ENCODE measurements at places on chromosomes 1 and 21.
A peak's percentile ranks its signal among the peaks of the same experiment; 100 is the strongest.

GRCh38 chr1:1402072-1402900 is 3.2 kb upstream of the CCNL2 start:
- no peaks in the 10 kb centered on the region for H3K27me3 ChIP-seq
- no peak overlapping the region for H3K27ac ChIP-seq
- peaks cover 27% of the 10 kb centered on the region for H3K36me3 ChIP-seq
- H3K4me1 ChIP-seq: peaks cover 34% of the 10 kb centered on the region

GRCh38 chr21:17513214-17514123 is 626 bp downstream of the CXADR start:
- H3K27me3 ChIP-seq: no peaks in the 10 kb centered on the region
- H3K27ac ChIP-seq: peak overlapping the region; percentile 95
- peak overlapping the region; percentile 71 for H3K4me3 ChIP-seq
- DNase-seq: no peak
- peaks cover 14% of the 10 kb centered on the region for H3K4me1 ChIP-seq

- no peak for DNase-seq
- no peaks in the 10 kb centered on the region for H3K36me3 ChIP-seq
- H3K4me3 ChIP-seq: no peak overlapping the region
- H3K27me3 ChIP-seq: no peaks in the 10 kb centered on the region
- no peak overlapping the region for H3K27ac ChIP-seq
- H3K4me1 ChIP-seq: peaks cover 12% of the 10 kb centered on the region
Observed at GRCh38 chr21:42107881-42108553, 36.9 kb downstream of the UMODL1 start.

GRCh38 chr1:88302843-88303486 is 381.1 kb upstream of the PKN2 start:
- H3K27me3 ChIP-seq: no peaks in the 10 kb centered on the region
- no peak overlapping the region for H3K27ac ChIP-seq
- H3K4me3 ChIP-seq: no peak overlapping the region
- H3K4me1 ChIP-seq: no peaks in the 10 kb centered on the region

DNA sequence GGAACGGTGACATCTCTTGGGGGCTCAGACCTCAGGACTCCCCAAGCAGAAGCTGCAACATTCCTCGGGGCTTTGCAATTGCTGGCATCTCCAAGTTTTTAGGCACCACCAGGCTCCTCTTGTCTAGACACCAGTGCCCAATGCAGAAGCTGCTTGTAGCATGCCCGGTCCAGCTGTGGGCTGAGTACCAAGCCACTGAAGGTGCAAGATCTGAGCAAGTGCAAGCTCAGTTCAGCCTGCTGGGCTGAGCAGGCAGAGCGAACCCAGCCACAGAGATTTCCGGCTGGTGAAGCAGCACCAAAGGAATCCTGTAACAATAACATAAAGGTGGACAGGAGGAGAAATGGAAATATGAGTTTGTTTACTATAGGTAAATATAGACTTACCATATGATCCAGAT is 995.4 kb upstream of the B3GALT2 start:
- H3K27ac ChIP-seq: no peak overlapping the region
- no peaks in the 10 kb centered on the region for H3K36me3 ChIP-seq
- no peak for DNase-seq

GRCh38 chr1:237229333-237229732 is 187.3 kb downstream of the RYR2 start:
- H3K27ac ChIP-seq: no peak overlapping the region
- H3K27me3 ChIP-seq: no peaks in the 10 kb centered on the region
- no peaks in the 10 kb centered on the region for H3K36me3 ChIP-seq

GRCh38 chr1:1943834-1944570 is 24.9 kb upstream of the TMEM52 start:
- no peaks in the 10 kb centered on the region for H3K36me3 ChIP-seq
- H3K27me3 ChIP-seq: no peaks in the 10 kb centered on the region
- H3K27ac ChIP-seq: no peak overlapping the region
- DNase-seq: no peak
- no peak overlapping the region for H3K4me3 ChIP-seq
- H3K4me1 ChIP-seq: peaks cover 8% of the 10 kb centered on the region

DNA sequence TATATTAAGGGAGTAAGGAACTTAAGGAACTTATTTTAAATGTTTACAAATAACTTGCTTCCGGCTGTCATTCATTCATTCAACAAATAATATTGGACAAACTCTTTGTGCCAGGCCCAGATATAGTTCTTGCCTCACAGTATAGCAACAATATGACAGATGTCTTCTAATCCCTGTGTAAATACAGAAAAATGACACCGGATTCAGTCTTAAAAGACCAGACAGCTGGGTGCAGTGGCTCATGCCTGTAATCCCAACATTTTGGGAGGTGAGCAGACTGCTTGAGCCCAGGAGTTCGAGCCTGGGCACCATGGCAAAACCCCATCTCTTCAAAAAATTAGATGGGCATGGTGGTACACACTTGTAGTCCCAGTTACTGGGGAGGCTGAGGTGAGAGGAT is 23.7 kb downstream of the EIF2B3 start:
- H3K36me3 ChIP-seq: no peaks in the 10 kb centered on the region
- no peak overlapping the region for H3K27ac ChIP-seq
- H3K4me1 ChIP-seq: no peaks in the 10 kb centered on the region
- no peak overlapping the region for H3K4me3 ChIP-seq

DNA sequence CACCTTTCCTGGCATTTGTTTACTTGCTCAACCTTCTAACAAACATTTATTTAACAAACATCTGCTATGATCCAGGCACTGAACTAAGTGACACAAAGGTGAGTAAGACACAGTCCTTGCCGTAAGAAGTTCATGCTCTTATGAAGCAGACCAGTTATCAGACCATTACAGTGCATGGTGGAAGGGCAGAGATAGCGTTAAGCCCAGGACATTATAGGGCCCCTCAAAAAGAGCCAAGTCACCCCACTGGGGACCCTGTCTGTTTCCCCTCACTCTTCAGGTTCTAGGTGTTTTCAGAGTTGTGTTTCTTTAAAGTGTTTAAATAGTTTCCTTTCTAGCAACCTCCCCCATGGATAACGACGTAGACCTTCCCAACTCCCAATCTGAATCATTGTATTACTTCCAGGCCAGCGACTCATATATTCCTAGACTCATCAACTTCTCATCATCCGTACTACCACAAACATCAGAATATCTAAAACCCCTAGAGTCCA is 39.3 kb downstream of the TCP10L start:
- no peaks in the 10 kb centered on the region for H3K27me3 ChIP-seq
- H3K36me3 ChIP-seq: no peaks in the 10 kb centered on the region
- H3K27ac ChIP-seq: no peak overlapping the region
- no peak for DNase-seq

GRCh38 chr1:242240077-242240476 is 241.2 kb upstream of the MAP1LC3C start:
- no peaks in the 10 kb centered on the region for H3K27me3 ChIP-seq
- DNase-seq: no peak
- no peaks in the 10 kb centered on the region for H3K36me3 ChIP-seq
- no peak overlapping the region for H3K4me3 ChIP-seq
- H3K27ac ChIP-seq: no peak overlapping the region

DNA sequence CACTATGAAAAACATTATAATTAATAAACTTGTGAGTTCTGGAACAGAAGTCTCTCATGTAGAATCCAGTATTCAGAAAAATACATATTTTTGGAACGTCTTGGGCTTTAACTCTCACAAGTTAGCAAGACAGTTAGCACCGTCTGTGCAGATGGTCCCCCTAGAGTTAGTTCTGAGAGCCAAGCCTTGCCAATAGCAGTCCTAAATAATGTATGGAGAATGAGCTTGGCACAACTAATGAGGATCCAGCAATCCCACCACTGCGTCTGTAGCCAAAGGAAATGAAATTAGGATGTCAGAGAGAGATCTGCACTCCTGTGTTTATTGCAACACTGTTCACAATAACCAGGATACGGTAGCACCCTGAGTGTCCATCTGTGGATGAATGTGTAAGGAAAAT is 54.6 kb upstream of the VAMP3 start:
- DNase-seq: no peak
- no peak overlapping the region for H3K27ac ChIP-seq
- no peaks in the 10 kb centered on the region for H3K27me3 ChIP-seq
- no peaks in the 10 kb centered on the region for H3K4me1 ChIP-seq
- no peak overlapping the region for H3K4me3 ChIP-seq

GRCh38 chr1:169931795-169932231 is 38.1 kb upstream of the SCYL3 start:
- no peaks in the 10 kb centered on the region for H3K4me1 ChIP-seq
- no peak overlapping the region for H3K27ac ChIP-seq
- no peak for DNase-seq
- H3K27me3 ChIP-seq: no peaks in the 10 kb centered on the region

DNA sequence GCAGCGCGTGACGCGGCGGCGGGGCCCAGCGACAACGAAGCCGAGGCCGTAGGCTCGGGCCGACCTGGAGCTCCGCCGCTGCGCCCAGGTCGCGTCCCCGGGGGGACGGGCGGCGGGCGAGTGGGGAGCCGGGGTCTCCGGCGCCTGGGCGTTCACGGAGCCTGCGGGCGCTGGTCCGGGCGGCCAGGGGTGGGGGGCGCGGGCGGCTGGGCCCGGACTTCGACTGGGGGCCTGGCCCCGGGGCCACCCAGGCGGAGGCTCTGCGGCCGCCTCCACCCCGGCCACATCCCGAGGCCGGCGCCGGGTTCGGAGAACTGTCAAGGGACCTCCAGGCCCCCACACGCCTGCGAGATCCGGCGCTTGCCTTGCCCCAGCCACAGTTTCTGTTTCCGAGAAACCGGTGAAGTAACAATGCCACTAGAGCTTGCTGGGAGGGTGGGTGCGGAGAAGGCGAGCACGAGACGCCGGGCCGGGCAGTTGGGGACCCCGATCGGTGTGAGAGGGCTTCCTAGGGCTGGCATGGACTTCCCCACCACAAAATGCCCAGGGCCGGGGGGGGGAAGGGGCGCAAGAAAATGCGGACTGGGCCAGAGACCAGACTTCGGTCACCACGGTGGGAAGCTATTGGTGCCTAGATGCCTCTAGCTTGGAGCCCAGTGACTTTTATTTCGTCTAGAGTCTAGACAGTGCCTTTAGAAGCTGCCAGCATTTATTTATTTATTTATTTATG is 501 bp downstream of the FBXO6 start:
- H3K27ac ChIP-seq: peak overlapping the region; percentile 80
- H3K27me3 ChIP-seq: no peaks in the 10 kb centered on the region
- no peak for DNase-seq
- no peaks in the 10 kb centered on the region for H3K36me3 ChIP-seq
- H3K4me3 ChIP-seq: peak overlapping the region; percentile 72

GRCh38 chr1:51736702-51737101 is 119.8 kb downstream of the OSBPL9 start:
- no peaks in the 10 kb centered on the region for H3K36me3 ChIP-seq
- H3K4me1 ChIP-seq: no peaks in the 10 kb centered on the region
- H3K27me3 ChIP-seq: no peaks in the 10 kb centered on the region
- H3K4me3 ChIP-seq: no peak overlapping the region

DNA sequence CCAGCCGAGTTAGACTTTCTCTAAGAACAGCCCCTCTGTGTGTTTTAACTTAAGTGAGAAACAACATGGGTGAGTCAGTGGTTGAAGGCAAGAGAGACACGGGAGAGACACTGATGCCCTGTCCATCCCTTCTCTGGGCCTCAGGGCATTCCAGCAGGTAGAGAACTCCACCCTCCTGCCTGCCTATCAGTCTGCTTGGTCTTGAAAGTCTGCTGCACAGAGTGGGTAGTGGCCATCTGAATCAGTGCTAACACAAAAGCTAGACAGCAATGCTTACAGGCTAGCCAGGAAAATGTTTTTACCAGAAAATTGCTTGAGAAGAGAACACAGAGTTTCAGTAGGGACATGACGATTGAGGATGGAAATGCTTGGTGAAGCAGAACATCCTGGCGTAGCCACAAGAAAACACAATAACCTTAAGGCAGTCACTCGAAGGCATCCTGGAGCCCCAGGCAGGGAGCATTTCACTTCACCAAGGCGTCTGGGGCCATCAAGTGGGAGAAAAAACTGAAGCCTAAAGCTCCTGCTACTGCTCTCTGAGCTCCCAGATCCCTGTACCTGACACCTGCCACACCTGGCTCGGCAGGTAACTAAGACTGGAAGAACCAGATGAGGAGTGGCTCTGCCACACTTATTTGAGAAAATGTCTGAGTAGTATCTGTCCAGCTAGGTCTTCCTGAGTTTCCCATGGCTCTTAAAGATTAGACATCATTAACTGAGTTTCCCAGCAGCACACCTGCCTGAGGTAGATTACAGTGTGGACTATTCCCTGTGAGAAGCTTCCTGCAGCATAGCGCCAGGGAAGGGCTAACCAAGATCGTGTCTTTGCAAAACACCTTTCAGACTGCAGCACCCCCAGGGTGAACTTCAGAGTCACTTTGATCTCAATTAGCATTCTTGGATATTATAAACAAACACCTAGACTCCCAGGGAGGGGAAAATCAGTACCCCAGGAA is 18.1 kb upstream of the LBR start:
- no peaks in the 10 kb centered on the region for H3K36me3 ChIP-seq
- no peak overlapping the region for H3K4me3 ChIP-seq
- H3K27me3 ChIP-seq: no peaks in the 10 kb centered on the region
- peaks cover 53% of the 10 kb centered on the region for H3K4me1 ChIP-seq
- DNase-seq: no peak

DNA sequence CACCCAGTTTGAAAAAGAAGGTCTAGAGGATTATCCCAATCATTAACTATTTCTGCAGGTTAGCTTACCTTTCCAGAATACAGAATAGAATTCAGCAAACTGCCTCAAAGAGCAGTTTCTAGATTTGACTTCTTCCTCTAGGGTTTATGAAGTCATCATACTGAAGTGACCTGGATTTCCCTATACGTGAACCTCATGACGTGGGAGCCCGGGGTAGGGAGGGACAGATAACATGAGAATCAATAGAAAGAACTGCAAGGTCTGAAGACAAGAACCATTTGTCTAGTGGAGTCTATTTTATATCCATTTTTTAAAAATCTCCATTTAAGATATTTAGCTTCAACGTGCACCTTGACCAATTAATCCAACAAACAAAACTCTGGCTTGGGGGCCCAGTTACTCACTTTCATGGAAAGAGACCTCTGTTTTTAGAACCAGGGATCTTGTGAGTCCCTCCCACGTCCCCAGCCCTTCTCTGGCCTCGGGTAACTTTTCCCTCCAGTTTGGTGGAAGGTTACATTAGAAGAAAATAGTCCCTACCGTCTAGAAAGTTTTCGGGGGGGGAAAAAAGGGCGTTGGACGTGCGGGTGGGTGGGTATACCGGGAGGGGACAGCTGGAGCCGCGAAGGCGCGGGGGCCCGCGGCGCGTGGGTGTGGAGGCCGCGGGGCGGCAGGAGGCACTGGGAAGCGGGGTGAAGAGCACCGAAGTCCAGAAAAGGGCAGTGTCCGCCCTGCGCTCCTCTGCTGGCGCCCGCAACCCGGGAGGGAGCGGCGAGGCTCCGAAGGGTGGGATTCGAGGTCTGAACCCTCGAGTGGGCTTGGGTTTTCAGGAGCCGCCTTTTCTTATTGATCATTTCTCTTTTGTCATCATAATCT is 13.8 kb upstream of the POGZ start:
- H3K4me3 ChIP-seq: peak overlapping the region; percentile 68
- H3K27ac ChIP-seq: peak overlapping the region; percentile 80
- DNase-seq: no peak
- H3K4me1 ChIP-seq: peaks cover 3% of the 10 kb centered on the region
- H3K27me3 ChIP-seq: no peaks in the 10 kb centered on the region

Data from esophagus squamous epithelium (tissue), 5 donors.